ENCODE measurements at places on chromosomes 1 and 21.

GRCh38 chr1:90919190-90919719, 102.6 kb downstream of the ZNF644 start:
- DNase-seq, result no peak

DNA sequence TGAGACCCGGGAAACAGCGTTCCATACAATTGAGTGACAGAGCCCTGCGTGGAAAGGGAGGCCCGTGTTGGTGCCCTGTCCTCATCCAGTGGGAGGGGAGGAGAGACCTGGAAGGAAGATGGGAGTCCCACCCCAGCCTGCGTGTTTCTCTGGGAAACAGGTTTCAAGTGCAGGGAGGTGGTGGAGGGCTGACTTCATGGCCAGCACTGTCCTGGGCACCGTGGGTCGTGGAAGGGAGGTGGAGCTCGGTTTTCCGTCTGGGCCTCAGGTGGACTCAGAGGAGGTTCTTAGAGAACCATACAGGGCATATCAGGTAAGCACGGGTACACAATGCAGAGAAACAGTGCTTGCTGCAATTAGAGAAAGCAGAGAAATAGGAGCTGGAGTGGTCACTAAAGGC, 222.6 kb downstream of the CAMTA1 start:
- no peak for DNase-seq

DNA sequence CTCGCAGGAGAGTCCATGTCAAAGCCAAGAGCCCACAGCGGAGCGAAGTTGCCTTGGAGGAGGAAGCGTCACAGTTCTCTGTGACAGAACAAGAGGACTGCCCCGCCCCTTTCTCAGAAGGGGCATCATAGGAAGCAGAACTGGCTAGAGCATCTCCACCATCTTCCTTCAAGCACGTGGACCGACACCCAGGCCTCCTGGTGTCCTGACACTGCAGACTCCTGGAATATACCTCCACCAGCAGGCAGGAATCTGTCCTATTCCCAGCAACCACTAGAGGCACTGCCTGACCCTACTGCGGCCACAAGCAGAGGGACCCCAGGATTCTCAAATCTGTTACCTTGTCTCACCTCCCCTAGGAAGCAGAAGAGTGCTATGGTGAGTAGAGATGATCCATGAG, 37.8 kb downstream of the GPA33 start:
- DNase-seq, result peak; percentile 50

DNA sequence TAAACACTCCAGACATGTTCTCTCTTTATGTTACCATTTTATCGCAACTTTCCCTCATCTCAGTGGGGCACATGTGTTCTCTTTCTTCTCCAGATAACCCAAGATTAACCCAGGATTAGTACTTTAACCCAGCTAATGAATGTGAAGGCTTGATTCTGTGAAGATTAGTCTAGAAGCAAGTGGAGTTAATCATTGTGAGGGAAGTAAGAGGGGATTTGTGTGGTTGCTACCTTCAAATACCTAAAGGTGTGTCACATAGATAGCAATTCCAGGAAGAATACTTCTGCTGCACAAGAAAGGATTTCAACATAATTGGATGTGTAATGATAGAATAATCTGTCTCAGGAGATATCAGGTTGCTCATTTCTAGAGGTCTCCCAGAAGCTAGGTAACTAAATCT, 327.1 kb downstream of the PBX1 start:
- no peak for DNase-seq

GRCh38 chr1:8284127-8284526, 33.8 kb upstream of the SLC45A1 start:
- no peak for DNase-seq

GRCh38 chr1:18166341-18166740, 58.7 kb downstream of the IGSF21 start:
- DNase-seq, result no peak

DNA sequence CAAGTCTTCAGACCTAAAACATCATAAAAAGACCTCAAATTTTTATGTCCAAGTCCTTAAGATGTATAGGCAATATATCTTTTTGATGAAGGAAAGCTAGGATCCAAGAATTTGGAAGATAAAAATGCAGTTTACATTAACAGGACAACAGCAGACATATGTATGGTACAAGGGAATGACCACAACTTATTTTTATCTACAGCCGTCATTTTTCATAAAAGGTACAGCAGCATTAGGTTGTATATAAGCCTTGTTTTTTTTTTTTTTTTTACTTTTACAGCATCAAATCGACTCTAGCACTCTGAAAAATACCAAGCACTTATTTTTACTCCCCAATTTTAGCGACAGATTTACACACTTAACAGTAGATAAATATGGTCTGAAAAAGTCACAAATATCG, 1.3 kb downstream of the SRSF10 start:
- DNase-seq, result no peak

- peak; percentile 55 for DNase-seq
Observed at GRCh38 chr21:35070436-35070835, 21.3 kb upstream of the RUNX1 start.

DNA sequence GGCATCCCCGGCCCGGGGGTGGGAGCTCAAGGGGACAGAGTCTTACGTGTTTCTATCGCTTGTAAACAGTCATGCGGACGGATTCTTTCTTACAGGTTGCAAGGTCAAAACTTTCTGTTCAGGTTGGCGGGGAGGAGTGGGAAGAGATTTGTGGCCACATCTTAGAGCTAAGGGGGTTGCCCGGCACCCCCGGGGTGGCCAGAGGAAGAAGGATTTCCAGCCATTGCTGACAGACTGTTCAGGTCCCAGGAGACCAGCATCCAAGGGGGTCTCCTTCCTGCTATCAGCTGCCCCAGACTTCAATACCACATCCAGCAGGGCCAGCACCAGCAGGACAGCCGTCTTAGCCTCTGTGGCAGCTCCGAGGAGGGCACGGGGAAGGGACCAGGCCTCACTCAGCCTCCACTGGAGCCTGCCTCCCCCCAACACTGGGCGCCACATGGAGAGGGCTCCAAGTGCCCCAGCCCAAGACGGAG, 52.0 kb downstream of the KIF21B start:
- no peak for DNase-seq

- no peak for DNase-seq
Observed at GRCh38 chr21:31233711-31234110, 110.3 kb downstream of the TIAM1 start.

GRCh38 chr21:38933731-38934130, 128.0 kb downstream of the ETS2 start:
- DNase-seq, result no peak

DNA sequence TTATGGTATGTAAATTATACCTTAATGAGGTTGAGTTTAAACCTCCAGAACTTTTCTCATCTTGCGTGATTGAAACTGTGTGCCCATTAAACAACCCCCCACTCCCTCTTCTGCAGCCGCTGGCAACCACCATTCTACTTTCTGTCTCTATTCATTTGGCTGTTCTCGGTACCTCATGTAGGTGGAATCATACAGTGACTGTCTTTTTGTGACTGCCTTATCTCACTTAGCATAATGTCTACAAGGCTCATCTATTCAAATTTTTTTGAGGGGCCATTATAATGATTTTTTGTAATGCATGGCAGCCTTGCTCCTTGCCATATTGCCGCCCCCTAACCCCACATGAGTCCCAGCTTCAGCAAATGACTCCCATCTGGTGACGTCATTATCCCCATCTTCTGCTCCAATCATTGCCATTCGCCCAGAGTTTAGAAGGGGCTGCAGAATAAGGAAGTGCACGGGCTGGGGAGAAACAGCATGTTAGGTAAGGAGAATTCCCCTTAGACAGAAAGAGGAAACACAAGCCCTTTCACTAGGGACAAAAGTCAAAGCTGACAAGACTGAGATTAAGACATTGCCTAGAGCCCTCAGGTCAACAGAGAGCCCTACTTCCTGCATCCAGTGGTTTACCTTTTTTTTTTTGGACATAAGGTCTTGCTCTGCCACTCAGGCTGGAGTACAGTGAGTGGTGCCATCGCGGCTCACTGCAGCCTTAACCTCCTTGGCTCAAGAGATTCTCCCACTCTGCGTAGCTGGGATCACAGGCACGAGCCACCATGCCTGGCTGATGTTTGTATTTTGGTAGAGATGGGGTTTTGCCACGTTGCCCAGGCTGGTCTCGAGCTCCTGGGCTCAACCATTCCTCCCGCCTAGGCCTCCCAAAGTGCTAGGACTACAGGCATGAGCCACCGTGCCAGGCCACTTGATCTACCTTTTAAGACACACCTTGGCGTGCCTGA, 78.4 kb upstream of the ERRFI1 start:
- DNase-seq, result no peak

DNA sequence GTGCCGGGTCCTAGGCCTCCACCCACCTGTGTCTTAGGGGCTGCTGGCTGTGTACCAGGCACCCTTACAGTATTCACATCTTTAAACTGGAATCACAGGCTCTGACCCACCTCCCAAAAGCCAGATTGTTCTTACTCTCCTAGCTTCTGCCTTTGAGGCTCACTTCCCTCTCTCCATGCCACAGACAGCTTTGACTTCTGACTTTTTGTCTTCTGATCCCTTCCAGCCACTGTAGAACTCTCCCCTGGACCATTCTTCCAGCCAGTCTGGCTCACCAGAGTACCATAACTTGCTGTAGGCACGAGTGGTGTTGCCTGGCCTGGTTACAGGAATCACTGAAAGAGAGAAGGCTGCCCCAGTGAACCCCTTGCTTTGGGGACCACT, 58.1 kb upstream of the STUM start:
- DNase-seq, result no peak

DNA sequence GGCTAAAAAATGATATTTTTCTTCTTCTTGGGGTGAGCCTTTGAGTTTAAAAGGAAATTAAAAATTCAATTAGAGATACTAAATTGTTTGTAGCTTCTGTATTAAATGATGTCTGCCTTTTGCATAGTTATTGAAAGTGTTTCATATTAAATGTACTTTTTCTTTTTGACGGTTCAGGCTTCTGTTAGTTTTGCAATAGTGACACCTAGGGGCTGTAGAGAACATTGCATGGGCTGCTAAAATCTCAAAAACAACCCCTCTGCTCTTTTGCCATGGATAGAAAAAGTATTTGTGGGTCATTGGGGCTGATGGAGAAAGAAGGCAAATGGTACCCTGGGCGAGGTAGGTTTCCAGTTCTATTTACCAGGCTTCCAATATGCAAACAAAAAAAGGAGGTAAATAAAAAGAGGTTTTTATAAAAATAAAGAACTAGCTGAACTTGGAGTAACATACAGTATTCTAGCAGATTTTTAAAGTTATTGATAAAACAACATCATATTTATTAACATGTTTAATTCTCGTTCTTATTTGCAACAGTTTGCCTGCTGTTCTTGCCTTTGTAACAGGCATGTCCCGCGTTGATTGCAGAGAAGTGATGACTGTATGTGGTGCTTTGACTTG, 115.4 kb upstream of the HOOK1 start:
- DNase-seq, result peak; percentile 27

GRCh38 chr21:37994211-37994610, 78.0 kb upstream of the KCNJ6 start:
- DNase-seq, result no peak

- DNase-seq, result no peak
Observed at GRCh38 chr1:214640431-214641213, 37.6 kb downstream of the CENPF start.

- no peak for DNase-seq
Observed at GRCh38 chr1:58460469-58460868, 86.1 kb downstream of the OMA1 start.

GRCh38 chr1:7550981-7551380, 220.1 kb upstream of the VAMP3 start:
- DNase-seq, result peak; percentile 31

DNA sequence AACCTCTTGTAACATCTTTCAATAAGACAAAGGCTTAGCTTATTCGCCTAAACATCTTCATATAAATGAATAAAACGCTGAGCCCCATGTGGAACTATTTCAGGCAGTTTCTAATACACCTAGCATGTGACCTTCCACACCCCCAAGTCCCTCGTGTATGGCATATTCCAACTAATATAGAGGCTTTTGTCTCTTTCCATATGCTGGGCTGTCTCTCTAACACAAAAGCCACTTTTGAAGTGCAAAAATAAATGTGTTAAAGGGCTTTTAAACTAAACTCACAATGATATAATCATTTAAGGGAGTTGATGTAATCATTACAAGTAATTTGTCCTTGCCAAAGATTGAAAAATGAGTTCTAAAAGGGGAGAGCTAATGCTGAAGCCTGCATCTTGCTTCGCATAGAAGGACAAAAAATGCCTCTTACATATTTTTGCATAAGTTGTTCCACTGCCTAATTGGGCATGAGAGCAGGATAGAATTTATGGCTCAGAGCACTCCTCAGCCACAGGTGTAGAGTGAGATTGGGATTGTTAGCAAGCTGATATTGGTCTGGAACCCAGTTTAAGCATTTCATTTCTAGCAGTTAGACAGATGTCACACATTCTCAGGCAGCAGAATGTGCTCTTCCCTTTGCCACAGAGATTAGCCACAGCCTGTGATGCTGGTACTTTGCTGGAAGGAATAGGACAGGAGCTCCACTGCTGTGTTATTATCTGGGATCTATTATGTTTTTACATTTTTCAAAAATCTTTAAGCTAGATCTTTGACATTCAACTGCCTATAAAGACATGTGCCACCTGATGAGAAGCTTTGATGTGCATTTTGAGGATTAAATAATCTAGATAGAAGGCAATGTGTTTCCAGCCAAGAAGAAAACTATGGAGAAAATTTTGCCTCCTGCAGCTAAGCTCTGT, 1044.4 kb downstream of the ADGRL2 start:
- DNase-seq, result no peak

DNA sequence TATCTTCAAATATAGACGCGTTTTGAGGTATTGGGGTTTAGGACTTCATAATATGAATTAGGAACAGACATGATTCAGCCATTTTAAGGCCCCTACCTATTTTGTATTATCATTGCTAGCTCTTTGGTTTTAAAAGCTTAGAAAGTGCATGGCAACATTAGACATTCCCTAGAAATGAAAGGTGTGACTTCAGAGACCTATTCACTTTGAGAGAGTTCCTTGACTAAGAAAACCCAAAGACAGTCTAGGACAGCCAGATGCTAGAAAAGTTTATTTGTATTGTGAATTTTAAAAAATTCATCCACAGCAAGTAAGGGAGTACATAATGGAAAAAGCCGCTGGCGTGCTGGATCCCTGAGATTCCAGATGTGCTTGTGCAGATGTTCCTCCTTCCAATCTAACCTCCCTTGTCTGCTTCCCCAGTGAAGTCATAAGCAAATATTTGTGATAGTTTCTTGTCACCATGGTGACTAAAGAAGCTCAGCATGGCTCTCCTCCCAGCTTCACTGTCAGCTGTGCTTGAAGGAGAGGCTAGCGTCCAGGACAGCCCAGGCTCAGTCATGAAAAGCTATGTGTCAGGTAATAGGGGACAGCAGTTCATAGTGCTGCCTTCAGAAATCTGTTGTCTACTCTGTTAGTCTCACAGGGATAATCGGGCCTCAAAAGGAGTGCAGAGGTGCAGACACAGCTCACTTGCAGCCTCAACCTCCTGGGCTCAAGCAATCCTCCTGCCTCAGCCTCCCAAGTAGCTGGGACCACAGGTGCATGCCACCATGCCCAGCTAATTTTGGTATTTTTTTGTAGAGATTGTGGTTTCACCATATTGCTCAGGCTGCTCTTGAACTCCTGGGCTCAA, 34.8 kb downstream of the KPNA6 start:
- DNase-seq, result peak; percentile 62

- peak; percentile 40 for DNase-seq
Observed at GRCh38 chr1:6785728-6786505, 663 bp downstream of the CAMTA1 start.
